ENCODE measurements at places on chromosomes 6 and 20.

GRCh38 chr6:169189686-169190085, 64.0 kb downstream of the THBS2 start:
- no peak for ATAC-seq

- no peak for ATAC-seq
Measured at GRCh38 chr6:17998442-17998841, 11.0 kb upstream of the KIF13A start.

DNA sequence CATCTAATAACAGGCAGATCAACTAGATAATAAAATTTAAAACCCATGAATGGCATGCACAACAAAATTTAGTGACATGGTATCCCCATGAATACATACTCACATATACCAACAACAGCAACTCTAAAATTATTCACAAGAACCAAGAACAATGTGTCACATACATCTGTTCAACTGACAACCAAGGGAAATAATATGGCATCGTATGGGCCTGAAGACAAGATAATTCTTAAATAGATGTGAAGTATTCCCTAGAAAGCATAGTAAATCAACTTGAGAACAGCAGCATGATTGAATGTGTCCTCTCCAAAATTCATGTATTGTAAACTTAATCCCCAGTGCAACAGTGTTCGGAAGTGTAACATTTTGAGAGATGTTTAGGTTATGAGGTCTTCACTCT, 635.5 kb downstream of the EYS start:
- no peak for ATAC-seq

- no peak for ATAC-seq
Measured at GRCh38 chr6:107045826-107046675, 18.1 kb downstream of the MTRES1 start.

GRCh38 chr6:1789092-1789491, 179.4 kb downstream of the FOXC1 start:
- ATAC-seq: no peak

GRCh38 chr6:129236001-129236517, 353.1 kb downstream of the LAMA2 start:
- no peak for ATAC-seq

GRCh38 chr20:58700823-58701222, 8.2 kb downstream of the NPEPL1 start:
- ATAC-seq: no peak

GRCh38 chr20:36770680-36771079, 2.9 kb downstream of the DSN1 start:
- no peak for ATAC-seq

- no peak for ATAC-seq
Measured at GRCh38 chr6:128073389-128073788, 172.5 kb upstream of the THEMIS start.

All from esophagus mucosa (tissue), 1 donor.